ENCODE measurements at places on chromosomes 11 and 22.

DNA sequence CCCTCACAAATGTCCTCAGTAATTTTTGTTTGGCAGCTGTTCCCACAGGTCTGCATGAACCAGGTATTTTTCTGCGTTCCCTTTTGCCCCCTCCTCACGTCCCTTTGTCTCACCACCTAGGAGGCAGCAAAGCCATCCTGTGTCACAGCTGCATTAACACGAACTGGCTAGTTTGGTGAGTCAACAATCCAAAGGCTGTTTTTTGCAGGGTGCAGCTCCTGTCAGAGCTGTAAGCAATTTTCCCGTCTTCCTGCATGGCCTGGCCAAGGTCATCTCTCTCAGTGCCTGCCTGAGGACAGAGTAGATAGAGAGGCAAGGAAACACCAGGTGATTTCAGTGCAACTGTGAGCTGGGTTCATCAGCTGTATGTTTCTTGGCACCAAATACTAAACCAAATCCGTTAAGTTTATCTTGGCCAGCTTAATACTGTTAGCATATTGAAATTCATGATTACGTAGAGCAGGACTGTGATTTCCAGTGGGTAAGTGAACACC lies 20.6 kb upstream of the VSIG10L2 start:
- no peak for DNase-seq

- DNase-seq, result no peak
Observed at GRCh38 chr22:39942439-39943230, 17.6 kb upstream of the TMA7B start.

GRCh38 chr11:47234669-47235100 lies 13.9 kb downstream of the ACP2 start:
- DNase-seq, result peak; percentile 54

- no peak for DNase-seq
Observed at GRCh38 chr11:78197816-78198215, 9.1 kb downstream of the USP35 start.

DNA sequence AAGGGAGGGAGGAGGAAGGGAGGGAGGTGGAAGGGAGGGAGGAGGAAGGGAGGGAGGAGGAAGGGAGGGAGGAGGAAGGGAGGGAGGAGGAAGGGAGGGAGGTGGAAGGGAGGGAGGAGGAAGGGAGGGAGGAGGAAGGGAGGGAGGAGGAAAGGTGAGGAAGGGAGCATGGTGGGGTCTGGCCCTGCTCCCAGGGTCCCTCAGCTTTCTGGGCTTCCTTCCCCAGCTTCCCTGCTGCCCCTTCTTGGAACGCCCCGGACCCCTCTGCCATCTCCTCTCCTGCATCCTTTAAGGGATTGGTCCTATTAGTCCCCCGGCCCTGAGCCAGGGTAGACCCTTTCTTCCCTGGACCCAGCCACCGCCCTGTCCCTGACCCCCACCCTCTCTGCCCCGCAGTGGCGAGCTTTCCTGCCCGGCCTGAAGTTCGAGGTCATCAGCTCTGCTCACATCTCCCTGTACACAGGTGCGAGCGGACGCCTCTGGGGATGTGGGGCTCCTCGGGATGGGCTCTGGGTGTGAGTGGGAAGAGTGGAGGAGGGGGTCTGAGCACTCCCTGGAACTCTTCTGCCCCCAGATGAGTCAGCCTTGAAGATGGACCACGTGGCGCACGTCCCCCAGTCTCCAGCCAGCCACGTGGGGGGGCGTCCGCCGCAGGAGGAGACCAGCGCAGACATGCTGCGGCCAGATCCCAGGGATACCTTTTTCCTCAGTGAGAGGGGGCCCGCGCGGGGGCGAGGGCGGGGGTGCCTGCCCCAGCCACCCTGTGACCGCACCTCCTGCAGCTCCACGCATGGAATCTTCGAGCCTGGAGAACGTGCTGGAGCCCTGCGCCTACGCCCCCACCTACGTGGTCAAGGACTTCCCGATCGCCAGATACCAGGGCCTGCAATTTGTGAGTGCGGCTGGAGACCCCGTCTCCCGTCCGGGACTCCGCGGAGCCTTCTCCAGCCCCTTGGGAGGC lies 6.0 kb downstream of the B4GALNT4 start:
- no peak for DNase-seq

DNA sequence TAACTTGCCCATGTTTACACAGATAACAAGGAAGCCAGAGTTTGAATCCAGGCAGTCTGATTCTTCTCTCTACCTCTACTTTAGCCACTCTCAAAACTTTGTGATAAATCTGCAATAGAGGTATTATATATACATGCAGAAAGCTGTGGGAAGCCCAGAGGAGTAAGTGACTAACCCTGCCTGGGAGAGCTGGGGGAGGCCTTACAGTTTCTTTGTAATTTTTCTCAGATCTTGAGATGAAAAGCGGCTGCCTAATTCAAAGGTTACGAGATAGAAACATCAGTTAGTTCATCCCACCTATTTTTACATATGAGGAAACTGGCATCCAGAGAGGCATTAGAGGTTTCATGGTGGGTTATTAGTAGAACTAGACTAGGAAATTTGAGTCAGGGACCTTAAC lies 4.9 kb downstream of the STIM1 start:
- no peak for DNase-seq

GRCh38 chr11:130522284-130522961 lies 74.0 kb downstream of the ADAMTS15 start:
- DNase-seq, result no peak

GRCh38 chr22:18145676-18146388 lies 4.1 kb upstream of the USP18 start:
- DNase-seq, result no peak

- DNase-seq, result no peak
Observed at GRCh38 chr11:130170345-130170744, 10.8 kb downstream of the ST14 start.
